Uterine smooth muscle cell (primary cell): ENCODE measurements at places on chromosomes 6 and 20. TPM values are rescaled to one million over a fixed set of nuclear protein-coding genes. Genes with fewer than 3 reads are reported as not detected.

The RSPO4 gene
- not detected in 2 replicates for total RNA-seq

The SLC17A2 gene
- not detected in 2 replicates for total RNA-seq

The SNAI1 gene
- 0.11 and 0.12 TPM in 2 replicates for total RNA-seq

The NDRG3 gene
- total RNA-seq, result 19.5 and 20.1 TPM in 2 replicates

The SPEF1 gene
- total RNA-seq, result 0.22 and 0.25 TPM in 2 replicates

The GPR6 gene
- not detected in 2 replicates for total RNA-seq

The TMEM200A gene
- 99.1 and 116 TPM in 2 replicates for total RNA-seq

The IL20RA gene
- total RNA-seq, result 0.50 and 1.00 TPM in 2 replicates

The MAS1 gene
- not detected in 2 replicates for total RNA-seq

The UCKL1 gene
- 22.4 and 24.0 TPM in 2 replicates for total RNA-seq

The C4A gene
- 2.3 and 13.4 TPM in 2 replicates for total RNA-seq

The EGFL8 gene
- 0.66 and 1.00 TPM in 2 replicates for total RNA-seq

The RIN2 gene
- total RNA-seq, result 54.7 and 58.7 TPM in 2 replicates

The HRH3 gene
- not detected in 2 replicates for total RNA-seq
